ENCODE measurements at places on chromosomes 1 and 21. TPM values are rescaled to one million over a fixed set of nuclear protein-coding genes. Genes with fewer than 3 reads are reported as not detected.

Gene MFSD2A
- total RNA-seq: 27.2 TPM

Gene GJA5
- total RNA-seq: 4.8 TPM

Gene C4BPB
- 5.0 TPM for total RNA-seq

Gene CAPZB
- 407 TPM for total RNA-seq

Gene LHX8
- not detected for total RNA-seq

Gene AVPR1B
- 0.89 TPM for total RNA-seq

Gene AMY2A
- total RNA-seq: not detected

Gene RGS8
- total RNA-seq: not detected

Gene IKBKE
- 15.9 TPM for total RNA-seq

Gene ETV3
- total RNA-seq: 20.7 TPM

Gene CCDC181
- not detected for total RNA-seq

Gene RIMS3
- 9.5 TPM for total RNA-seq

Gene LCE1C
- not detected for total RNA-seq

Gene LCE1F
- total RNA-seq: not detected

Gene KRTAP21-2
- total RNA-seq: not detected

Gene MRAP
- total RNA-seq: not detected

Gene SHISAL2A
- 0.22 TPM for total RNA-seq

Gene CNR2
- total RNA-seq: 0.12 TPM

Gene S100A6
- total RNA-seq: 2,444 TPM

Gene OR10J1
- not detected for total RNA-seq

Gene GUCA2A
- 959 TPM for total RNA-seq

Gene OR2L5
- total RNA-seq: not detected

Gene GPA33
- 438 TPM for total RNA-seq

Gene NKAIN1
- total RNA-seq: not detected

Gene ZNF678
- total RNA-seq: 10.4 TPM

Gene MYBPH
- not detected for total RNA-seq

Gene AKR7A2
- total RNA-seq: 129 TPM

Gene SPATA45
- total RNA-seq: not detected

Gene TMEM269
- 0.10 TPM for total RNA-seq

Gene SAMD11
- total RNA-seq: 4.2 TPM

Gene SRM
- total RNA-seq: 19.8 TPM

Gene FGR
- total RNA-seq: 2.0 TPM

Gene ACTN2
- 0.72 TPM for total RNA-seq

Gene LCA5L
- 0.64 TPM for total RNA-seq

Gene GFI1
- 5.4 TPM for total RNA-seq

Gene HSD3B1
- total RNA-seq: not detected

Gene MARK1
- total RNA-seq: 1.8 TPM

Gene ARTN
- total RNA-seq: 5.1 TPM

Gene ATP1A1
- total RNA-seq: 718 TPM

Gene UBE2U
- not detected for total RNA-seq

Gene VASH2
- total RNA-seq: 0.48 TPM

Gene TNNI3K
- total RNA-seq: 0.59 TPM

Gene PYCR2
- total RNA-seq: 34.0 TPM

Gene CFHR5
- not detected for total RNA-seq

Gene STYXL2
- total RNA-seq: 0.10 TPM

Gene REG4
- total RNA-seq: 169 TPM

Gene RNF11
- total RNA-seq: 104 TPM

Gene RNU1-4
- 1,159 TPM for total RNA-seq

Gene TMPRSS3
- 1.2 TPM for total RNA-seq

Gene TNFRSF8
- 0.47 TPM for total RNA-seq

Gene CR1L
- total RNA-seq: not detected

Gene ELAVL4
- total RNA-seq: 0.54 TPM

Gene GBP1
- total RNA-seq: 25.9 TPM

Gene FAM72B
- total RNA-seq: 6.5 TPM

Gene SERTAD4
- total RNA-seq: 4.6 TPM

Gene MPL
- 0.12 TPM for total RNA-seq

Gene ADAMTS1
- 12.5 TPM for total RNA-seq

Gene IQGAP3
- total RNA-seq: 57.9 TPM
